ENCODE measurements at places on chromosomes 4 and X.

DNA sequence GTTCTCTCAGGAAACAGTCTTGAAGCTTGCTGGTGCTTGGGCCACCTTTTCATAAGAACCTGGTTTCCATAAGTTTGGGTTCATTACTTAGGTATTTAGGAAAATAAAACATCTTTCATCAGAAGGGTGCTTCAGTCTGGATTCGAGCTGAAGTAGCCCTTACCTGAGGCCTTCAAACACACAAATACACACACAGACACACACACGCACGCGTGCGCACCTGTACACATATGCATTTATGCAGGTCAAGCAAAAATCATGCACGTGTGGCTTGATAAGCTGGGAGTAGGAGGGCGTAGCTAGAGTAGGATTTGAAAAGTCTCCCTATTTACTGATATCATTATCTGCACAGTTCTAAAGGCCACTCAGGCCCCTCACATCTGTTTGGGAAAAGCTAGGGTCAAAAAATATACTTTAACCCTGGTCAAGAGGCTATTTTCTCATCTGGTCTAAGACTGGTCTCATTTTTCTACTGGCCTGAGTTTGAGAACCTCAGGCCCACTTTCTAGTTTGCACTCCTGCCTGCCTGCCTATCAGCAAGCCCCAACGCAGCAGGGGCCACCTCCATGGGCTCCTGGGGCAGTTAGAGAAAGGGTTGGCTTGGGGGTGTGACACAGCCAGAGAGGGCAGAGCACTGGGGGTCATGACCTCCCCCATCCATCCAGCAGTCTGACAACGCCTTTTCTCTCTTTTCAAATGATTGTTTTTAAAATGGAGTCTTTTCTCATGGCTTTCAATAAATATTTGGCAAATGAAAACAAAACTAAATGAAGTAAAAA lies 64.3 kb downstream of the RASL11B start:
- DNase-seq, result no peak

DNA sequence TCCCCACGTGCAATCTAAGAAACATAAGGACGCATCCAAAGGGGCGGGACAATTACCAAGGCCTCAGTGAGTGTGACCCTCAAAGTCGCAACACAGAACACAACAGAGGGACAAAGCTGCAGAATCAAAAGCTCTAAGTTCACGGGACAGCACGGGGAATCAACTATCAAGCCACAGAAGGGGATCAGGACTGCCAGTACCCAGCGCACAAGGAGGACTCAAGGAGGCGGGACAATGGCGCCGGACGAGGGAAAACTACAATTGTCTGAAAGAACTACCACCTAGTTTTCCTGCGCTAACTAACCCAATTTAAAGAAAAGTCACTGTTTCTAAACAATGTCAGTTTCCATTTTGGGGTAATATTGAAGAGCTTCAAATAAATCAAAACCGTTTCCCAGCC lies 1.3 kb downstream of the FAM53A start:
- DNase-seq, result no peak

DNA sequence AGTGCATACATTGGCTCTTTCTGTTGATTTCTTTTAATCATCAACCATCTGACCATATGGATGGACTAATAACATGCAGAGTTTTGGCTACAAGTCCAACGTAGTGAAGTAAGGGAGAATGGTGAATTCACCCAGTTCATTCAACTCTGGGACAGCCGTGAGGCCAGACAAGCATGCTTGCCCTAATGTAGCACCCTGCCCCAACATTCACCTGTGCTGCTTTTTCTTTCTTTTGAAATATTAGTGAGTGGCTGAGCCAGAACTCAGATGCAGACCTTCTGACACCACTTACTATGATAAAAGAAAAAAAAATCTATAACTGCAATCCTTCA lies 17.5 kb downstream of the ARSJ start:
- no peak for DNase-seq

DNA sequence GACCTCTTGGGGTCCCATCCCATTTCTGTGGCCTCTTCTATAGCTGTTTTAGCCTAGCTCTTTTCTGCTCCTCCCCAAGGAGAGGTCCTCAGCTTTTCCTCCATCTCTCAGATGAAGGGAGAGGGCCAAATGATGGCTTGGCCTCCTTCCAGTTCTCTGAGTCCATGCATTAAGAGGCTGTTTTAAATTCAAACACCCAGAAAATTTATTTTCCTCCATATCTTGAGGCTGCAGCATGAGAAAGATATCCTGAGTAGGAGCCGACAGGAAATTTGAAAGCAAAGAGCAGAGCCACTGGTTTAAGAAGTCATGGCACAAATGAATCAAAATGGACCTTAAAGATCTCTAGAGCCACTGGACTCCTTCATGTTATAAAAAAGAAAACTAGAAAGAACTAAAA lies 558.8 kb downstream of the MID1IP1 start:
- no peak for DNase-seq

GRCh38 chr4:107689912-107690587 lies 30.0 kb downstream of the PAPSS1 start:
- DNase-seq, result peak; percentile 60

- no peak for DNase-seq
Measured at GRCh38 chr4:92235731-92236130, 68.0 kb upstream of the GRID2 start.

- DNase-seq, result no peak
Measured at GRCh38 chrX:154734061-154734781, 16.7 kb downstream of the GAB3 start.

- DNase-seq, result peak; percentile 2
Measured at GRCh38 chr4:3203971-3204431, 45.0 kb upstream of the MSANTD1 start.

GRCh38 chr4:27210956-27211355 lies 350.3 kb downstream of the STIM2 start:
- DNase-seq, result no peak

DNA sequence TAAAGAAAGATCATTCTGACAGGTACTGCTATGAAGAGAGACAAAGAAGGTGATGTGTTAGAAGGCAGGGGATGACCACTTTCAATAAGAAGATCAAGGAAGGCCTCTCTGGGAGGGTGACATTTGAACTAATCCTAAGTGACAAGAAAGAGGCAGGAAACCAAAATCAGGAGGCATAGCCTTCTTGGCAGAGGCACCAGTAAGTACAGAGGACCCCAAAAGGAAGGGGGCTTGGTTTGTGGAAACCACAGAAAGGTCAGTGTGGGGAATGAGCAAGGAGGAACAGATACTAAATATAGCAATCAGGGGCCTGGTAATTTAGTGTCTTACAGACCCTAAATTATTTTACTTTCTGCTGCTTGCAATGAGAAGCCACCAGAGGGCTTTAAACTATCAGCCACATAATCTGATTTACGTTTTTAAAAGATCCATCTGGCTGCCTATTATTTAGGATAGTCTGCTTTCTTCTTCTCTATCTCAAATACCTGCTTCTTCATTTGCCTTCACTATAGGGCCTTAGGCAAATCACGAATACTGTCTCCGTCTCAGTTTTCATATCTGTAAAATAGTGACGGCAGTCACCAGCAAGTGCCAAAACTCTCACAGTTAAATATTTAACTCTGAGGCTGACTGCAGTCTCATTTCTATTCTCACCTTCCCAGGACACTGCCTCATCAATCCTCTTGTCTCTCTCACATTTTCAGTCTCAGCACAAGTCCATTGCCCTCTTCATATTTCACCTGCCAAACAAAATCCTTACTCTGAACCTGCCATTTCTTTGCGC lies 16.7 kb downstream of the NR3C2 start:
- DNase-seq, result no peak

DNA sequence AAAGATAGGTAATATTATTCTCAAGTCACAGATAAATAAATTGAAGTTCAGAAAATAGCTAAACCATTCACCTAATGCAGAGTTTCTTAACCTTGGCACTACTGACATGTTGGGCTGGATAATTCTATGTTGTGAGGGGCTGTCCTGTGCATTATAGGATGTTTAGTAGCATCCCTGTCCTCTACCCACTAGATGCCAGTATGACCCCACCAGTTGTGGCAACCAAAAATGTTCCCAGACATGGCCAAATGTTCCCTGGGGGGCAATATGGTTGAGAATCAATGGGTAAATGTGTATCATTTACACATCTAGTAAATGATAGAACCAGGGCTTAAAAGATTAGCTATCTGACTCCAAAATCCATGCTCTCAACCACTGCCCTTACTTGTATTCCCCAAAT lies 140.9 kb downstream of the COL4A6 start:
- no peak for DNase-seq

DNA sequence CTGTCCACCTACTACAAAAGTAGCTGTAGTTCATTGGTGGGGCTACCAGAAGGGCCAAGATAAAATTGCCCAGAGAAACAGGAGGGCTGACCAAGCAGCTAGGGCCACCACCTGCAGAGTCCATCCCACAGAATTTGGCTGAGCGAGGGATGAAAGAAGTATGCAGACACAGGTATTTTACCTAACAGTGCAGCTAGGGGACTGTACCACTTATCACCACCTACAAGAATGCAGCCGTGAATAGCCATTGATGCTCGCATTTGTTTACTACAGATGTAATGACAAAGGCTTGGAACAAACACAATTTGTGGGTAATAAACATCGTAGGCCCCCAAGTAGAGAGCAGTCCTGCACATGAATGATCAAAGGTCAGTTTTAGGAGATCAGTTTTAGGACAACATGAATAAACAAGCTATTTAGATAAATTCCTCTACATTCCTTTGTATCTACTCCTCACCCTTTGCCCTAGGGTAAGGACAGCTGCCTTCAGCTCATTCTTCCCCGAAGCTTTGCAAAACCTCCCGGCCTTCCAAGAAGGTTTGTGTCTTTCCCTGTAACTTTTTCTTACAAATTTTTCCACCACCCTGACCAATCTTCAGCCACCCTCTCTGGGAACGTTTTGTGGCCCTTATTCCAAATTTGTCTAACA lies 49.5 kb downstream of the ZNF718 start:
- no peak for DNase-seq

DNA sequence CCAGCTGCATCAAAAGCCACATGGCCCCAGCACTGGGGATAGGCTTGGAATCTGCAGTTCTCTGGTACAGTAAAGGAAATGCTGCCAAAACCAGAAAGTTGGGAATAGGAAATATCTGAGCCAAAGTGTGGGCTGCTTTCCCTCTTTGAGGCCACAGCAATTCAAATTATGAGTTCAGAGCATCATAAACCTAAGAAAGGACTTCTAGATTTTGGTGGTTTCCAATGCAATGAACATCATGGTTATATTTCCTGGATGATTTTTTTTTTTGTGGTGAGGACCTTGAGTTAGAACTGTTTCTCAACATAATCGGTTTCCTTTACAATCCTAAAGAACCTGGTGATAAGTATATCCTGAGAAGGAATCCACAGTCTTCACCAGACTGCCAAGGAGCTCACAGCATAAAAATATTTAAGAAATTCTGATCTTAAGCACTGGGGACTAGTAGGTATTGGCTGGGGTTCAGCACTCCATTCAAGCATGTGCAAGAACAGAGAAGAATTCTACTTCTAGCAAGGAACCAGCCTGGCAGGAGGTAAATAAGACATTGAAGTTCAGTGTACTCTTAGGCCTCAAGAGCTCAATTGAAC lies 29.8 kb upstream of the ARHGAP24 start:
- no peak for DNase-seq

GRCh38 chr4:1842339-1842895 lies 13.5 kb downstream of the LETM1 start:
- DNase-seq, result no peak

- DNase-seq, result peak; percentile 23
Measured at GRCh38 chr4:113289766-113290165, 240.3 kb downstream of the ANK2 start.

GRCh38 chr4:86271057-86271456 lies 88.8 kb downstream of the MAPK10 start:
- no peak for DNase-seq

DNA sequence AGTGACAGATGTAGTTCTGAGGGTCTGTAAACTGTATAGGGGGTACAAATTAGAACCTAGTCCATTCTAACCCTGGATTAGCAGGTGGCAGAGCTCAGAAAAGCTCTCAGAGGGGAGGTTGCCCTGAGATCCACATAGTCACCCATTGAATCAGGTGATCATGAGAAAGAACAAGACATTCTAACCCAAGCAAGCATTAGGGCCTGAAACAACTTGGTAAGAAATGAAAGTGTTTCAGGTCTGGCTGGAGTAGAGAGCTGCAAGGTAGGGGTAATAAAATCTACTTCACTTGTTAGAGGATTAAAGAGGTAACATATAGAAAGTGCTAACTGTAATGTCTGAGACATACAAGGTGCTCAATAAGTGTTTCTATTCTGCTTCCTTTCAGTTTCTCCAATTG lies 8.8 kb upstream of the BMP2K start:
- no peak for DNase-seq

GRCh38 chr4:103493450-103494159 lies 226.2 kb downstream of the TACR3 start:
- no peak for DNase-seq

GRCh38 chr4:74402692-74403456 lies 37.9 kb downstream of the EREG start:
- DNase-seq, result no peak

DNA sequence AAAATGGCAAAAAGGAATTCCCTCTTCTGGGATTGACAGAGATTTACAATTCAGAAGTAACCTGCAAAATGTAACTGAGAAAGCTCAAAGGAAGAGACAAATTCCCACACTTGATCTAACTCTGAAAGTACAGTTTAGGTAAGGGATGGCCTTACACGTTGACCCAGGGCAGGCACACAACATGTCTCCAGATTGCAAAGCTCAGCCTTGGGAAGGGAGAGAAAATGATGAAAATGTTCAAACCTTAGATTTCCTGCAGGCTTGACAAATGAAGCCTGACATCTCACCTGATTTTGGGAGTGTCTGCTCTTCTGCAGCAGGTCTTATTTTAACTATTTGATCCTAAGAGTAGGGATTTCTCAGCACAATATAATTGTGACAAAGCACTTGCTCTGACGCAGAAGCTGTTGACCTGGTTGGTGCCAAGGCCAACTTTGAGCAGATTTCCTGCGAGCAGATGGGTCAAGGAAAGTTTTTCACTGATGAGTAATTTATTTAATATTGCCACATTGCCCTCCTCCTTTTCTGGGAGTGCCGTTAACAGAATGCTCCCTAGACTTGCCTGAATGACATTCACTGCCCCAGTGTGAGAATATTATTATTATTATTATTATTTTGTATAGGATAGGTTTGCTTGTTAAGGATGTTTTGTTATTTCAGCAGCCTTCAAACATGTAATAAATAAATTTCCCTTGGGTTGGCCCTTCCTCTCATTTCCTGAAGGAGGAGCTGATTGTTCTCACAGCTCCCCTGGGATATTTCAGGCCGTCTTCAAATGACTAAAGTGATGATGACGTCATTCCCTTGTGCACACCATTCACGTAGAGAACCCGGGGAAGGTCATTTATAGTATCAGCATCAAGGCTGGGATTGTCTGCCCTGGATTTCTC lies 157.1 kb downstream of the VEGFC start:
- DNase-seq, result no peak
